ENCODE measurements at places on chromosomes 11 and 22. TPM values are rescaled to one million over a fixed set of nuclear protein-coding genes. Genes with fewer than 3 reads are reported as not detected.

GRCh38 chr22:47277531-47277930 lies 515.1 kb downstream of the TBC1D22A start:
- no peak for DNase-seq
- peaks cover 5% of the 10 kb centered on the region for H3K27me3 ChIP-seq
- H3K36me3 ChIP-seq: no peaks in the 10 kb centered on the region
- no peak overlapping the region for H3K4me3 ChIP-seq

GRCh38 chr11:44623341-44623730 lies 57.9 kb downstream of the CD82 start:
- no peak overlapping the region for H3K27ac ChIP-seq
- peaks cover 6% of the 10 kb centered on the region for H3K4me1 ChIP-seq
- H3K27me3 ChIP-seq: peaks cover 3% of the 10 kb centered on the region
- DNase-seq: no peak

- peak; percentile 87 for DNase-seq
- peaks cover 9% of the 10 kb centered on the region for H3K4me1 ChIP-seq
- H3K4me3 ChIP-seq: no peak overlapping the region
- peak overlapping the region; percentile 74 for H3K27ac ChIP-seq
Observed at GRCh38 chr22:22111267-22111751, 128.7 kb upstream of the TOP3B start.

GRCh38 chr11:126547691-126548090 lies 192.2 kb downstream of the ST3GAL4 start:
- no peaks in the 10 kb centered on the region for H3K27me3 ChIP-seq
- peaks cover 14% of the 10 kb centered on the region for H3K4me1 ChIP-seq
- no peak for DNase-seq
- H3K27ac ChIP-seq: peak overlapping the region; percentile 32
- no peak overlapping the region for H3K4me3 ChIP-seq

DNA sequence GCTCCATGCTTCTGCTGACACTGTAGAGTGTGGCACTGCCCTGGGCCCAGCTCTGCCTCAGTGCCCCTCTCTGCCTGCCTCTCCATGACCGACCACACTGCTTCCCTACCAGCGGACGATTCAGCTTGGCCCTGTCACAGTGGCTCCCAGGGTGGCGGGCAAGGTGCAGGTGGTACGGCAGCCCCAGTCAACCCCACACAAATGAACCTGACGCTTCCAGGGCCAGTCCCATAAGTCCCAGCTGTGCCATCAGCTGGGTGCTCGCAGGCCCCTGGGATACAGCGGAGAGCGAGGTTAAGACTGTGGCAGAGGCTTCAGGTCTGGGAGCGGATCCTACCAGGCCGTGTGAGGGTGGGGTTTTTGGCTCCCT lies 134.8 kb downstream of the LDLRAD3 start:
- H3K27ac ChIP-seq: no peak overlapping the region
- H3K36me3 ChIP-seq: no peaks in the 10 kb centered on the region
- no peaks in the 10 kb centered on the region for H3K27me3 ChIP-seq
- no peak for DNase-seq

Gene SH3BP1
- 26.5 TPM for total RNA-seq

Gene SLC22A6
- not detected for total RNA-seq
